ENCODE measurements at places on chromosomes 3 and 15.

- peak; percentile 33 for DNase-seq
Measured at GRCh38 chr15:93152951-93153350, 63.9 kb upstream of the RGMA start.

GRCh38 chr3:28244491-28244890, 3.1 kb downstream of the CMC1 start:
- DNase-seq: no peak

- no peak for DNase-seq
Measured at GRCh38 chr3:159761848-159762635, 226.6 kb upstream of the IL12A start.

DNA sequence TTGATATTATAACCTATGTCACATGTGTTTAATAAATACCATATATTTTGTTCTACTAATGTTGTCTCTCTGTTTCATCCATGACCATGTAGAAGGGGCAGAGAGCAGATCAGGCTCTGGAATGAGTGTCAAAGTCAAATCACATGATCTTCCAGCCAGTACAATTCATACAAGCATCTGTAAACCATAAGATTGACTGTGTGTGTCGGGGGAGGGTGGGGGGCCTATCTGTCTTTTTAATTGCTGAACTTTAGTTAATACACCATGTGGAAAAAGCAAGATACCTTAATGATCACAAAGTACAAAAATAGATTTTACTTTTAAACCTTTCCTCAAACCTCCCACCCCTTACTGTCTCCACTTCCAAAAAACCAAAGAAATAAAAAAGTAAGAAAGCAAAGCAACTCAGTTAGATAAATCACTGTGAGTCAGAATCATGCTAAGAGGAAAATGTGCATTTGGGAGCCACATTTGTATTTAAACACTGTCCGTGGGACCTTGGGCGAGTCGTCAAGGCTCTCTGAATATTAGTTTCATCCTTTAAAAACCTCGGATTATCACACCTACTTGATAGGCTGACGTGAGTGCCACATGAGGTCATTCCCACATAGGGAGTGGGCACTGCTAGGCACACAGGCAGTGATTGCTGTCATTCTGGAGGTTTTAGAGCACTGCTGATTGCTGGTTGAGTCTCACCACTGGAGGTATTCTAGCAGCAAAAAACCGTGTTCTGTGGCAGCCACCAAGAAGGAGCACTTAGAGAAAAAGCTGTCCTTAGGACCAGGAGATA, 21.0 kb upstream of the POLR2M start:
- DNase-seq: no peak

DNA sequence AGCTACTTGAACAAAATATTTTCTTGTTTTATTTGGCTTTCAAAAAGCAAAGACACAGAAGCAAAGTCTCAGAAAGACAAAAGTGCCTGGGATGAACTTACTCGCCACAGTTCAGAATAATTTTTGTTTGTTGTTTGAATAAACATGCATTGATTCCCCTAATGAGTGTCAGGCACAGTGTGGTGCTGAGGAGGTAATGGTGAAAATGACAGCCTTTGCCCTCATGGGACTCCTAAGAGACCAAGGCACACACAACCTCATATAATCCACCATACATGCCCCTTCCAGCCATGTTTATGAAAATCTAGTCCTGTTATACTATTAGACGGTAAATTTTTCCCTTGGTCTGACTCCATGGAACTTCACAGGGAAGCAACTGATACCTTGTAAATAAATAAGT, 2.5 kb downstream of the GOLIM4 start:
- DNase-seq: no peak

DNA sequence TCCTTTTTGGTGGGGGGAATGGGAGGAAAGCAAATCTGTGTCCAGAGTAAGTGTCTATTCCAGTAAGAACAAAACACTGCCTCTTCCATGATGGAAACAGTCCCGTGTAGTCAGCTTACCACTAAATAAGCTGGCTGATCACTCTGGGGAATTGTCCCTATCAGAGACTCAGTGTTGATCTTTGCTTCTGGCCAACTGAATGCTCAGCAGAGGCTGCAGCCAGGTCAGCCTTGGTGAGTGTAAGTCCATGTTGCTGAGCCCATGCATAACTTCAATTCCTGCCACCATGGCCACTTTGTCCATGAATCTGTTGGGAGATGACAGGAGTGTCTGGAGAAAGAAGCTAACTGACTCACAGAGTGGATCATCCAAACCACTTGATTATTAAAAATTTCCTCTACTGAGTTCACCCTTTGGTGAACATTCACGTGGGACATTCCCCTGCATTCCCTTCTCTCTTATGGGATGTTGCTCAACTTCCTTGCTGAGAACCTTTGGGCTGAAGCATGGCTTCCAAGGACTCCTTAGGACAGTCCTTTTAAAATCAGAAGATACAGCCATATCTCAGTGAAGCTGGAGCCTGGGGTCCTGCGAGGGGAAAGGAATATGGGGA, 33.9 kb upstream of the XCR1 start:
- DNase-seq: no peak

All from SJCRH30 (cell line).